ENCODE measurements at places on chromosomes 7 and 10. TPM values are rescaled to one million over a fixed set of nuclear protein-coding genes. Genes with fewer than 3 reads are reported as not detected.

The HTR5A gene
- 79.7 TPM for polyA plus RNA-seq

The ACTL6B gene
- polyA plus RNA-seq = 15.7 TPM

The SCIN gene
- not detected for polyA plus RNA-seq

The DGKB gene
- 65.8 TPM for polyA plus RNA-seq

The FAM180A gene
- not detected for polyA plus RNA-seq

The SFTPA1 gene
- not detected for polyA plus RNA-seq

The KNDC1 gene
- polyA plus RNA-seq = 0.19 TPM

The AGAP4 gene
- polyA plus RNA-seq = 8.2 TPM

The MAGI2 gene
- 67.8 TPM for polyA plus RNA-seq

The AP4M1 gene
- 1.2 TPM for polyA plus RNA-seq

The ICA1 gene
- polyA plus RNA-seq = 6.5 TPM

The NRCAM gene
- 522 TPM for polyA plus RNA-seq

All from Purkinje cell (primary cell).